ENCODE measurements at places on chromosomes 6 and 20.

DNA sequence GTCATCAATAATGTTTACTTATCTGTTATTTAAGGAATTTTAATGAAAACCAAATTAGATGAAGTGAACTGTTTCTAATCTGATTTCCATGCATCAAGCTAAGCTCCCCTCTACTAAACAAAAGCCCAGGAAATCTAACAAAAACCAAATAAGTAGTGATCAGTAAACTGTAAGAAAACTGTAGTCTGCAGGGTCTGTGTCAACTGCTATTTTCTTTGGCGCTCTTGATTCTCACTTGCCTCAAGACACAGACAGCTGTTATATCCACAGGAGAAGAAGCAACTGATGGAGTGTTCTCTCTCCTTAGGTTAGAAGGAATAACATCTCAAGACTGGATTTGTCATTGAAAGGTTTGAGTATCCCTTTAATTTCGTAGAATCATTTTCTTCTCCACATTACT, 293.5 kb downstream of the PHF3 start:
- DNase-seq, result no peak

GRCh38 chr6:73515204-73515655, 5.6 kb downstream of the EEF1A1 start:
- DNase-seq, result no peak

GRCh38 chr20:41424546-41424945, 57.9 kb upstream of the EMILIN3 start:
- DNase-seq, result no peak

- DNase-seq, result no peak
These were observed 634.0 kb upstream of the PTCHD4 start for GRCh38 chr6:48744948-48745347.

DNA sequence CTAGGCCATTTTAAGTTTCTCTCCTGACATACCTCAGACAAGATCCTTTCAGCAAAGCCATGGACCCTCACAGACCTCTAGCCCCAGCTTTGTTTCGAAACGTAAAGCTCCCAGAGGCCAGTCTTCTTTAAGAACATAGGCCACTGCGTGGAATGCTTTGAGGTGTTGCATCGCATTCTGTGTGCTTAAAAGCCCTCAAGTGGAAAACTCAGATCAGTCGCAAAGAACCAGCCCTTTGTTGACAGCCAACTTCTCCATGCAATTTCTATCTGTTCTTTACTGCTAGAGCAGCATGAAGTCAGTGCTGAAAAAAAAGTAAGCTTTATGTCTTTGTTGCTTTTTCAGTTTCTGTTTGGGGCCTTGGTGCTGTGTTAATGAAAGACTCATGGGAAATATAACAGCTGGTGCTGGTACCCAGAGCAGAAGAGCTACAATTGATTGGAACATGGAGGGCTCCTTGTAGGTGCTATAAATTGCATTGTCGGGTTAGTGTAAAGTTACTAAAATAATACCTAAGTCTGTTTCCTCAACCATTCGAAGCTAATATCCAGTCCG, 142.6 kb downstream of the MAP3K7 start:
- no peak for DNase-seq

GRCh38 chr6:169583886-169584541, 117.8 kb downstream of the WDR27 start:
- no peak for DNase-seq

- DNase-seq, result no peak
These were observed 125.3 kb downstream of the PREX1 start for GRCh38 chr20:48702455-48702913.

GRCh38 chr6:84522135-84522549, 242.3 kb downstream of the TBX18 start:
- no peak for DNase-seq

- DNase-seq, result no peak
These were observed 48.1 kb downstream of the PLAGL1 start for GRCh38 chr6:143959927-143960326.

GRCh38 chr6:29649701-29650673, 6.9 kb upstream of the MOG start:
- peak; percentile 95 for DNase-seq

GRCh38 chr6:5846889-5847288, 159.8 kb downstream of the NRN1 start:
- no peak for DNase-seq

DNA sequence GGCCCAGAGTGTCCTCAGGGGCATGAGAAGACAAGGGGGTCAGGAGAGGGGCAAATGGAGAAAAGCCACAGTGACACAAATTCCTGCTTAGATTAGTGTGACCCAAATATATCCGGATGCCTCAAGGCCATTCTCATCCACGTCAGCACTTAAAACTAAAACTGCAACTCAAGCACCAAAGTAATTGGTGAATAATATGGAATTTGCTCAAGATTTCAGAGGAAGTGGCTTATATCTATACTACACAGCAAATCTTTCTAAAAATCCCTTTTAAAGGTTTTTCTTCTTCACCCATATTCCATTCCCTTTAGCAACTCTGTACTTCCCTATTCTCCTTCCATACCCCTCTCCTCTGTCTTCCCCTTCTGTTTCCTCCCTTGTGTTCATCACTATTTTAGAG, 15.2 kb downstream of the DEF6 start:
- DNase-seq, result no peak

DNA sequence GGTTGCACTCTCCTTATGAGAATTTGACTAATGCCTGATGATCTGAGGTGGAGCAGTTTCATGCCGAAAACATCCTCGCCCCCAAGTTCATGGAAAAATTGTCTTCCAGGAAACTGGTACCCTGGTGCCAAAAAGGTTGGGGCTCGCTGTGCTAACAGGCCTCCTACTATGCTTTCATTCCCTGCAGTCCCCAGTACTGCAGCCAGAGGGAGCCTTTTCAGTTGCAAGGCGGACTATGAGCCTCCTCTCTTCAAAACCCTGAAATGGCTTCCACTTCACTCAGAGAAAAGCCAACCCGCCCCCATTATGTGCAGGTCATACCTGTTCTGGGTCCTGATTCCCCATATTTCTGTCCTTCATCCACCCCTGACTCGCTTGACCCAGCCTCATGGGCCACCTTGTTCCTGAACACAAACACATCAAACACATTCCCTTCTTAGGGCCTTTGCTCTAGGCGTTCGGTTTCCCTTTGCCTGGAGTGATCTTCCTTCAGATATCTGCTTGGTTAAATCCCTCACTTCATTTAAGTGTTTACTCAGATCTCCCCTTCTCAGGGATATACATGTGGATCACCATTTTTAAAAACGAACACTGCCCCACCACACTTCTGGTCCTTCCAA, 173.7 kb downstream of the PHACTR1 start:
- DNase-seq, result no peak

GRCh38 chr20:51884561-51884960, 82.2 kb upstream of the SALL4 start:
- DNase-seq, result no peak

- DNase-seq, result no peak
These were observed 61.0 kb downstream of the RAB44 start for GRCh38 chr6:36758516-36759147.

DNA sequence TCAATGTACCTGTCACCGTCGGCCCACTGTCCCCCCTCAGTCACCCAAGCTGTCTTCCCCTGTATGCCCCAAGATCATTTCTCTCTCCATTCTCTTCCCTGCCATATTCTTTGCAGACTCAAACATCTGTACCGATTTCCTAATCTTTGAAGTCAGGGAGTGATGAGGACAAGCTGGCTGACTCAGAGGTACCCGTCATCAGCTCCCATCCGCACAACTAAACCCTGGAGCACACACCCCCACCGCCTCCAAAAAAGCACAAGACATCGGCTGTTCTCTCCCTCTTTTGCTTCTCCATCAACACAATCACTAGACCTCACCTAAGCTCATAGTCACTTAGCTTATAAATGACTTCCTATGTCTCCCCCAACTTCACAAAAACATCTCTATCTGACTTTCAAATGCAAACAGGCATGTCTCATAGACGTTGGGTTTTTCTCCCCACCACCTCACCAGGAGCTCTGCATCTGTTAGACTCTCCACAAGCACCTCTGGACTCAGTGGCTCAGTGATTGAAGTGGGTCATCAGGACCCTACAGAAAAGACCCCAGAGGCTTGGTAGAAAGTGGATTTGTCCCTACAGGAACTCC, 11.5 kb upstream of the NFATC2 start:
- DNase-seq, result no peak

DNA sequence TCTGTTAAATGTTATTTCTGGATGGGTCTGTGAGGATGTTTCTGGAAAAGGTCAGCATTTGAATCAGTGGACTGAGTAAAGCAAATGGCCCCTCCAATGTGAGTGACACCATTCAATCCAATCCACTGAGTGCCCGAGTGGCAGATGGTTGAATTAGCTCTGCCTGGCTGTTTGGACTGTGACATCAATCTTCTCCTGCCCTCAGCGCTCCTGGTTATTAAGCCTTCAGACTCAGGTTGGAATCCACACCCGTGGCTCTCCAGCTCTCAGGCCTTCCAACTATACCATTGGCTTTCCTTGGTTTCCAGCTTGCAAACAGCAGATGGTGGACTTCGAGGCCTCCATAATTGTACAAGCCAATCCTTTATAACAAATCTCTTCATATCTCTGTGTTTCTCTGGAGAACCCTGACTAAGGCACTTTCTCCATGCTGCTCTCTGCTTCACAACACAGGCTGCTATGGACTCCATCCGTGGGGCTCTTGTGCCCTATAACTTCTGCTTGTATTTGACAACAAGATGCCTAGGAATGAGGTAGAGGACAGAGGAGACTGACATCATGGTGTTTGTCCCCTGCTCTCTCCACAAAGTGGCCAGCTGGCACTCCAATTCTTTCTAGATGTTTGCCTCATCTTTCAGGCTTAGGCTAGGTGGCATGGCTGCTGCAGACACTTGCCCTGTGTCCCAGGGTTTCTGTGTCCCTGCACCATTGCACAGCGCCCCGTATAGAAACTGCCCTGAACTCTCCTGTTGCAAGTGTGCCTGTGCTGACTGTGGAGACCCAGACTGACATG, 4.8 kb upstream of the CSTL1 start:
- no peak for DNase-seq

GRCh38 chr6:132004668-132005067, 53.5 kb upstream of the CCN2 start:
- no peak for DNase-seq

DNA sequence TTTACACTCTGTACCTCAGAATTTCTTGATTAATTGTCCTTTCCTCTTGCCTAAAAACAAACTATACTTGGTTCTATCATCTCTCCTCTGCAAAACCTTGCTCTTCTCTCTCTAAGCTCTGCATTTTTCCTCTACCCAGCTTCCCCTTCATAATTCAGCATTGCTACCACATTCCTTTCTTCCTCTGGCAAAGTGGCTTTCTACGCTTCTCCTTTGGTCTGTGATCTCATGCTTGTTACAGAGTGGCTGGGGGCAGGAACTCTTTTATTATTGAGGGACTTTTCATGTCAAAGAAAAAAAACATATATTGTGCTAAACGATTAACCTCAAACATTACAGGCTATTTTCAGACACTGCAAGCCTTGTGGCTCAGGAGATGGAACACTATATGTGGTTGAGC, 333.3 kb upstream of the KCNQ5 start:
- no peak for DNase-seq

DNA sequence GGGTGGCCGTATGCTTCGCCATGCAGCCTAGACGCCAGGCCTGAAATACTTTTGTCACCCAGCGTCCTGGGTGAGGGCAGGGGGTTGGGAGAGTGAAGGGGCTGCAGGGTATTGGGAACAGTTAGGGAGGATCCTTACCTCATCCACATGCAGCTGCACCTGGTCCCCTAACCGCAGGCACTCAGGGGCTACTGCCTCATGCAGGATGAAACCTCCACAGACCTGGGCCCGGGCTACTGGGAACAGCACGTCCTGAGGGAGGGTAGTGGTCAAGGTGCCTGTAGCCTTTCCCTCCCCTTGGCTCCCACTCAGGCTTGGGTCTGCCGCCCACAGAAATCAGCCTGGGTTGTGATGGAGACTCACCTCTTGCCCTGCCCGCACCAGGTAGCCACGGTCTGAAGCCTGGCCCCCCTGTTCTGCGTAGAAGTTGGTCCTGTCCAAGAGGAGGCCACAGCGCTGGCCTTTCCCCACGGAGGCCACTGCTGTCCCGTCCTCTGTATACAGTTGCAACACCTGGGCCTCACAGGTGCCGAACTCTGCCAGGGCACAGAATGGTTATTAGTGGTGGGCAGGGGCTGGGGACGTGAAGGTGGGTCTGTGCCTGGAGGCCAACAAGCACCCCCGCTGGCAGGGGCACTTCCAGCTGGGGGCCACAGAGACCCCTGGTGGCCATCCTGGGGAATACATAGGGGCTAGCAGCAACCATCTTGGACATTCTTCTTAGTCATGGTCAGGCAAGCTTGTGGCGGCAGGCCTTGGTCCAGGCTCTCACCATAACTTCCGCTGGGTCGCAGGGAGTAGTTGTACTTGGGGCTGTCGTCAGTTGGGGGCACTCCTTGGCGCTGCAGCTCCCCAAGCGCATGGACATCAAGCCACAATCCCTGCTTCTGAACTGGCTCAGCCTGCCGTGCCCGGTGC, 8.6 kb downstream of the AARS2 start:
- no peak for DNase-seq

DNA sequence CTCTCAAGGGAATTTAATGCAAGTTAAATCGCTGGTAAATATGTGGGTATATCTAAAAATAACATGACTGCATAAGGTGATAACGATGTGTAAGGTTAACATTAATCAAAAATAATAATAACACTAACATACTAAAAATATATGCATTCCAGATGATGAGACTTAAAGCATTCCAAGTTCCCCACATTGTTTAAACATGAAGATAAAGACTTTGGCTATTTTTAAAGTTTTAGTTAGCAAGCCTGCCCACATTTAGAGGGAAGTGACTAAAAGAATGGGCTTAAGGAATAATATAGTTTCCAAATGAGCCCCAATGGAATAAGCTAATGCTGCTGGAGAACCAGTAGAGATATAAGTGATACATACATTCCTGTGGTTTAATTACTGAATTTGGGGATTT, 941.3 kb downstream of the TBC1D32 start:
- no peak for DNase-seq

- DNase-seq, result no peak
These were observed 21.6 kb upstream of the TNFAIP3 start for GRCh38 chr6:137845460-137845859.

DNA sequence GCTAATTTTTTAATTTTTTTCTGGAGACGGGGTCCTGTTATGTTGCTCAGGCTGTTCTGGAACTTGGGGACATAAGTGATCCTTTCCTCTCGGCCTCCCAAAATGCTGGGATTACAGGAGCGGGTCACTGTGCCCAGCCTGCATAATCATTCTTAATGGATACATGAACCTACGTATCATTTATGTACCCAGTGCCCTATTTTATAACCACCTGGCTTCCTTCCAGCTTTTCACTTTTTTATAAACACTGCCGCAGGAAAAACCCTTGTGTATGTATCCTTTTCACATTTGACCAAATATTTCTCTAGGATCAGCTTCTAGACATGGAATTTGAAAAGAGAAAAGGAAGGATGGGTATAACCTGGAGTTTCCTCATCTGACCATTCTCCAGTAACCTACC, 85.6 kb upstream of the RIN2 start:
- no peak for DNase-seq
